ENCODE measurements at places on chromosomes 6 and 20.

- DNase-seq = no peak
Observed at GRCh38 chr6:111184827-111185532, 97.7 kb downstream of the SLC16A10 start.

GRCh38 chr6:149354009-149354408 lies 36.5 kb downstream of the TAB2 start:
- DNase-seq = no peak

DNA sequence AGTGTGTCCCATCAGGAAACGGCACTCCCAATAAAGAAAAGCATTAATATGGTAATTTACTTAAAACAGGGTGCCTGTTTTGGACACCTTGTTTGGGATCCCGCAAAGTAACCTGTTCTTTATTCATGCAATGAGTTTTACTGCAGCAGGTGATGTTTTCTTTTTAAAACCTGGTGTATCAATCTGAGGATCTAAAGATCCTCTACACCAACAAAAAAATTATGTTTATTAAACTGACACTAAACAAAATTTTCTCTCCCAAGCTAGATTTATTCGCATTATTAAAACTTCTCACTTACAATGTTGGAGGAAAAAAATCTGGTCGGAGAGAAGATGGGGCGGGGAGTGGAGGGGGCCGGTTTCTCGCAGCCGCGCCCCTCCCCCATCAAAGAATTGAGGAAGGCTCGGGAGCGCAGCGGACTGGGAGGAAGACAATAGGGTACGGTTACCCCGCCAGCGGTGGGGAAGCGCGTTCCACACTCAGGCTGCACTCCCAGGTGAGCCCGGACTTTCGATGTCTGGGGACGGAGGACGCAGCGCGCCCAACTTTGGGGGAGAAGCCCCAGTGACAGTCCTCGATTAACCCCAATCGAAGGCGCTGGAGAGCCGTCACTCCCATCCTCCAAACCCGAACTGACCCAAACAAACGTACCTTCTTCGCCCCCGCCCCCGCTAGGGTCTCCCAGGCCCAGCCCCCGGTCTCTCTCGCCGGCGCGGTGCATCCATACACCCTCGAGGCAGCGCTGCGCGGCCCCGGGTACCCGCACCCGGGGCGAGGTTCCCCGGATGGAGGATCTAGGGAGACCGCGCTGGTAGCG lies 1.3 kb downstream of the CD24 start:
- no peak for DNase-seq

- no peak for DNase-seq
Observed at GRCh38 chr20:45999557-46000261, 9.0 kb upstream of the MMP9 start.

DNA sequence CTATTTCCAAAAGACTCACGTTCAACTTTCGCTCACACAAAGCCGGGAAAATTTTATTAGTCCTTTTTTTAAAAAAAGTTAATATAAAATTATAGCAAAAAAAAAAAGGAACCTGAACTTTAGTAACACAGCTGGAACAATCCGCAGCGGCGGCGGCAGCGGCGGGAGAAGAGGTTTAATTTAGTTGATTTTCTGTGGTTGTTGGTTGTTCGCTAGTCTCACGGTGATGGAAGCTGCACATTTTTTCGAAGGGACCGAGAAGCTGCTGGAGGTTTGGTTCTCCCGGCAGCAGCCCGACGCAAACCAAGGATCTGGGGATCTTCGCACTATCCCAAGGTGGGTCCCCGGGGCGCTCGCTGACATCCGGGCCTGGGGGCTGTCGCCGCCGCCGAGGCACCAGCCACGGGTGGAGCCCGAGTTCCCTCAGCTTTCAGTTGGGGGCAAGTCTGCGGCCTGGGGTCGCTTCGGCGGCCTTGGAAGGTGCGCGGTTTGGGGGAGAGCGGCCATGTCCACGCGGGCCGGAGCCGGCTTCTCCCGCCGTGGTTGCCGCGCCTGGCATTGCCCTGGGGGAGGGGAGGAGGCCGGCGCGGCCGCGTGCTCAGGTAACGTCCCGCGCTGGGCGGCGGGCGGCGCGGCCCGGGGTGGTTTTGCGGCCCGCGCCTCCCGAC lies 429 bp downstream of the AMD1 start:
- no peak for DNase-seq

DNA sequence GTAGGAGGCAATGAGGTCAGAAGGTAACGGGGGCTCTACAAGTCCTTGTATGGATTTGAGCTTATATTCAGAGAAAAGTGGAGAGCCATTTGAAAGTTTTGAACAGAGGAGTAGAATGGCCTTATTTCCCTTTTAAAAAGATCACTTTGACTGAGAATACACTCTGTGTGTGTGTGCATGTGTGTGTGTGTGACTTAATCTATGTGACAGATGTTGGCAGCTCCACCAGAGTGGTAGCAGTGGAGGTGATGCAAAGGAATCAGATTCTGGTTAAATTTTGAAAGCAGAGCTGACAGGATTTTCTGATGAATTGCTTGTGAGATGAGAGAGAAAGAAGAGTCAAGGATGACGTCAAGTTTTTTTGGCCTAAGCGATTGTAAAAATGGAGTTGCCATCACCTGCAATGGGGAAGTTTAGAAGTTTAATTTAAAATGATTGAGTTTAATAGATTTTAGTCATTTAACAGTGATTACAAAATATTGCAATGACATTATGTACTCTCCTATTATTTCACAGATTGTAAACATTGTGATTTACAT lies 172.2 kb upstream of the HEY2 start:
- no peak for DNase-seq

DNA sequence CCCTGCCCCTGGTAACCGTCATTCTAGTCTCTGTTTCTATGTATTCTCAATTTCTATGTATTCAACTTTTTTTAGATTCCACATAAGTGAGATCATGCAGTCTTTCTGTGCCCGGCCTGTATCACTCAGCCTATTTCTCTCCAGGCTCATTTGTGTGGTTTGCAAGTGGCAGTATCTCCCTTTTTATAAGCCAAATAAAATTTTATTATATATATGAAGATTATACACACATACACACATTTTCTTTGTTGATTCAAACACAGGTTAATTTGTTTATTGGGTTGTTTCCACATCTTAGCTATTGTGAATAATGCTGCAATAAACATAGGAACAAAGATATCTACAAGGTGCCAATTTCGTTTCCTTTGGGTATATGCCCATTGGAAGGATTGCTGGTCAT lies 571.7 kb downstream of the DHX35 start:
- peak; percentile 43 for DNase-seq

- peak; percentile 73 for DNase-seq
Observed at GRCh38 chr6:113694278-113695077, 162.7 kb upstream of the MARCKS start.

DNA sequence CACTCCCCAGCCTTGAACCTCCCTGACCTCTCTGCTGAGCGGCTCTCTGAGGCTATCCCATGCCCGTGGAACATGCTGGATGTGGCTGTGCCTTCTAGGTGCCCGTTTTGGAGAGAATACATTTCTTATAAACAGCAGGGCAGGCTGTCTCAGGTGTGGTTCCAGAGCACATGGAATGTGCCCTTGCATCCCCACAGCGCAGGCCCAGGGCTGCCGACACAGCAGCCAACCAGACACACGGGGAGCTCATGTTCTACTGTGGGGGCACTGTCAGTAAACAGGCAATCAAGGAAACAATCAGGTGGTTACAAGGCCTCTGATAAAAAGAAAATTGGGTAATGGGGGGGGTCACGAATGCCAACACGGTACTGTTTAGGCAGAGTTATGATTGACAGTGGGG lies 30.8 kb downstream of the FOXC1 start:
- no peak for DNase-seq

DNA sequence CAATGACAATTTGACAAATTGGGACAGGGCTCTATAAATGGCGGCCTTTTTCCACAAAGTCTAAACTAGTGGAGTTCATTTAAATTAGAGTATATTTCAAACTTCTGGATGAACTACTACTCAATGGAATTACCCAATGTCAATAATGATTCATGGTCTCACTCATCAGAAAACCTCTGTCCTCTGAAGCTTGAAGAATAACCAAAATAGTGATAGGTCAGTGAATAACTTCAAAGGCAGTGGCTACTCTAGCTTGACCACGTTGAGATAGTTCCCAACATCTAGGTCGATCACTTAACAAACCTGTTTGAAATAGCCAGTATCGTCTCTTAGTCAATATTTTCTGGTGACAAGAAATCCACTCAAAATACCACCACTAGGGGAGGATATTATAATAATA lies 197.6 kb downstream of the HDGFL1 start:
- peak; percentile 25 for DNase-seq

DNA sequence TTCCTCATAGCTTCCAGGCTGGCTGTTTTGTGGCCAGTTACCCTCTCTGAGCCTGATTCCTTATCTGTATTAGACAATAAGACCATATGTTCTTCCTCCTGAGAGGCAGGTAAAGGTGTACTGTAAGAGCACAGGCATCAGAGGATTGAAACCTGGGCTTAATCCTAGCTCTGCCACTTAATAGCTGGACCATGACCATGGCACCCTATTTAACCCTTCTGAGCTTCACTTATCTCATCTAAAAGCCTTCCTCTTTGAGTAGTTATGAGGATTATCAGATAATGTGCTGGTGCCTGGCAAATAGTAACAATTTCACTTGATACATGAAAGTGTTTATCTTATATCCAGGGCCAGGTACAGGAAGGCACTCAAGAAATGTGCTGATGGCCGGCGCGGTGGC lies 34.9 kb downstream of the BCL2L1 start:
- no peak for DNase-seq

- DNase-seq = no peak
Observed at GRCh38 chr6:43997345-43997677, 129.9 kb downstream of the MRPL14 start.

DNA sequence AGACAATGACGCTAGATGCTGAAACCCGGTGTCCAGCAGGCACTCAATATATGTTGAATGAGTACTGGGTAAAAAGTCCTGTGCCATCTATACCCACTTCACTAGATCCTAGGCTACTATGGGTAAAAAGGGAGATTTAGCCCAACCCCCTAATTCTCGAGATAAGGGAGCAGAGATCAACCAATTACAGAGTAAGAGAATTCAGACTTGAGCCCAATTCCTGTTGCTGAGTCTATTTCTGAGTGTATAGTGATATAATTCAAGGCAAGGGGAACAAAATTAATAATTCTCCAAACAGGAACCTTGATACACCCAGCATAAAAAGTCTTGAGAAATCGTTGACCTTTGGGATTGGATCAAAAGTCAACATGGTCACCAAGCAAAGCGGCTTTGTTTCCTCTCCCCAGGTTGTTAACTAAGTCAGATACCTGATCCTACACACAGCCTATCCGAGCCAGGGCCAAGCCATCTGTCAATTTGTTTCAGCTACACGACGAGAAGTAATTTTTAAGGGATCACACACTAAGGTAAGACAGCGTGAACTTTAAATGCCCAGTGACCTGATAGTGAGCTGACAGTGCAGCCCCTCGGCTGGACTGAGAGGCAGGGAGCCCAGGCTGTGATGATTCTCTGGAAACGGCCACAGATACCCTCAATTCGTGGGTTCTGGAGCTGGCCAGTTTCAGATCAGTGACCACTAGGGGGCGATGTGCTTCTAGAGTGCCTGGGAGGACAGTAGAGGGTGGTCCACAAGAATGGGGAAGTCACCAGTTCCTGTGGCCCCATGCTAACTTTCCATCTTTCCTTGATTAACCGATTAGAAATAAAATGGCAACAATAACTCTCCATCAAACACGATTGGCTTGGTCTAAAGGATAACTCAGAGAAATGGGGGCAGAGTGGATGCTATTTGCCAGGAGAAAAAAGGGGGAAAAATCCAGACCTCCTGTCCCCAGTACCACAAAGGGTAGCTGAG lies 46.2 kb downstream of the SLC22A23 start:
- peak; percentile 67 for DNase-seq

DNA sequence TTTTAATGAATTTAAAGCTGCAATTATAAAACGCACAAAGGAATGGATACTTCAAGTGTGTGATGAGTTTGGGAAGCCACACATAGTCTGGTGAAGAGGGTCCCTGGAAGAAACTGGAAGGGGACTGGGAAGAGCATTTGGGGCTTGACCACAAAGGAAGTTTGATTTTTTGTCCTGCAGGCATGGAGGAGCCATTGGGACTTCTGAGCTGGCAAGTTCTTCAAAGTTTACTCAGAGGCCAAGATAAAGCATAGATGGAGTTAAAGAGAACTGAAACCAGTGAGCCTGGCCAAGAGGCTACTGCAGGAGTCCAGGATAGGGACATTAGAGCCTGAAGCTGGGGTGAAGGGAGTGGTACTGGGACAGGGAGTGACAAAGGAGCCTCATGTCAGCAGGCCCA lies 95.0 kb downstream of the AIG1 start:
- DNase-seq = no peak

- DNase-seq = no peak
Observed at GRCh38 chr20:3678198-3678597, 3.6 kb downstream of the ADAM33 start.

- no peak for DNase-seq
Observed at GRCh38 chr20:49445176-49445575, 37.3 kb downstream of the KCNB1 start.

DNA sequence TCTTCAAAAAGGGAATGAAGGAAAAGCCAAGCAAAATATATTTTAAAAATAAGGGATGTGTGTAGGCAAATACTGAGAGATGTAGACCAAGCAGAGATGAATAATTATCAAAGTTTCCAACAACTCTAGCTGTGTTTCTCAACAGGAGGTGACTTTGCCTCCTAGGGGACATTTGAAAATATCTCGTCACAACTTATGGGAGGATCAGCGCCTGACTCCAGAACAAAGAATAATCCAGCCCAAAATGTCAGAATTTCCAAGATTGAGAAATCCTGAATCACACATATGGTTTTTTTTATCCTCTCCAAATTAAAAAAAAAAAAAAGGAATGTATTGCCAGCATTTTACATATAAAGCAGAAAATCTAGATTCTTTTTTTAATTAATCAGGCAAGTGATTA lies 241.2 kb upstream of the ZFP64 start:
- no peak for DNase-seq

DNA sequence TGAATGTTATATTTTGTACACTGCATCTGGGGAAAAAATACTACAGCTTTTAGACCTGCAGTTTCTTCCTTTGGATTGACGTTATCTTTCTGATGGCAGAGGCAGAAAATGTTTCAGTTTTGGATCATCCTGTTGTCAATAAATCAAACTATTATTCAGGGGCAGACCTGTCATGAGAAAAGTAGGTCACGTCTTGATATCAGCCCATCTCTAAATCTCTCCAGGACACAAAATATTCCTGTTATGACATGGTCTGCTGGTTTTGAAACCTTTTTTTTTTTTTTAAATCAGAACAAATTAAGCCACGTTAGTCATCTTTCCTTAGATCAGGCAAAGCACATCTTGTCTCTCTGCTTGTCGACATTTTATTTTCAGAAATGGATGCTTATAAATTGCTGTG lies 24.0 kb downstream of the IL20RA start:
- no peak for DNase-seq
